ENCODE measurements at places on chromosomes 11 and 22.

DNA sequence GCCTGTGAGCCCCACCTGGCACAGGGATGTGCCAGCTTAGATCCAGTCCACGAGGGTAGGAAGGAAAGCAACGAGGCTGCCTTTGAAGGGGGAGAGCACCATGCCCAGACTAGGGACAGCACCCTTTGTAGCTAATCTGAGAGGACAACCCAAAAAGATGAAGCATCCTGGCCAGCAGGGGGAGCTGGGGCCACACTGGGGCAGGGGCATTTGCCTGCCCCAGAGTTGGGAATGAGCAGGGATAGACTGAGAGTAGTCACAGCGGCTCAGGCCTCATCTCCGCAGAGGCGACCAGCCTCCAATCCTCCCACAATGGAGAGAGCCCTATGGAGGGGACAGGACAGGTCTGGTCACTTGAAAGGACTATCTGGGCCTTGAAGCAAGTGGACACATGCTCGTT lies 16.4 kb downstream of the LMO1 start:
- DNase-seq: no peak

DNA sequence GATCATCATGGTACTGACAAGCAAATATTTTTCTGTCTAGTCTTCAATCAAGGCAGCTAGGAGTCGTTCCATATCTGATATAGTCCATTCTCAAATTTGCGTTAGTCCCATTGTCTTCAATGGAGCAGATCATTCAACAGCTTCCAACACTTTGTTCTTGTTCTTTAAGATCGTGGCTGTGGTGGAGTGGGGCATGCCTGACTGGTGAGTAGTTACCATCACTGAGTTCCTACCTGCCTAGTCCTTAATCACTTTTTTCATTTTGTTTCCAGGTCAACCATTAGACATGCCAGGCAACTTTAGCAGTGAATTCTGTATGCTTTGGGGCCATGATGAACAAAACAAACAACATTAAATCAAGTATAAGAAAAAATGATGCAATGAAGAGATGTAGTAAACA lies 693.1 kb upstream of the KIRREL3 start:
- DNase-seq: no peak

DNA sequence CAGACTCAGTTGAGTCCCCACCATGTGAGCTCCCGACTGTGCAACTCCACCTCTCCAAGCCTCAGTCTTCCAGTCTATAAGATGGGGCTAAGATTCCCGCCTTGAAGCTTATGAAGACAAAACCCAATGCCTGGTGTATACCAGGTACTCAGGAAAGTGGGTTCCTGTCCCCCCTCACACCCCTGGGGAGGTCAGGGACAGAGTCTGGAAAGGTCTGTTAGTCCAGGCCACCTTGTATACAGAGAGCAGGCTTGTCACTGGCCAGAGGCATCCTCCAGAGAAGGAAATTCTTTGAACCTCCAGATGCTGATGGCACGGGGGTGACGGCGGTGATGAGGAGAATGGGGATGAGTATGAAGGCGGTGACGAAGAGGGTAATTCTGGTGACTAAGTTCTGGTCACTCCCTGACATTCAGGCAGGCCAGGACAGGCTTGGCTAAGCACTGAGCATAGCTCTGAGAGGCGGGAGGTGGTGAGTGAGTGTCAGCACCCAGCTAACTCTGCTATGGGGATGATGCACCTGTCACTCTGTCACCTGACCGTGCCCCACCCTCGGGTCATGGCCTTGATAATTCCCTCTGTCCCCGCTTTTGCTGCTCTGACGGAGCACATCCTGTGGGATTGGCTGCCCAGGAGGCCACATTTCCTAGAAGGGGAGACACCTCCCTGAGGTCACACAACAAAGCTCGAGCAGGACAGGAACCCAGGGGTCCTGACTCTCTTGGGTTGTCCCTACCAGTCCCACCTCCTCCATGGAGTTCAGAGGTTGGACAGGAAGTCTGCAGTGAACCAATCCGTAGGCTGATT lies 30.9 kb upstream of the CSNK1E start:
- no peak for DNase-seq

DNA sequence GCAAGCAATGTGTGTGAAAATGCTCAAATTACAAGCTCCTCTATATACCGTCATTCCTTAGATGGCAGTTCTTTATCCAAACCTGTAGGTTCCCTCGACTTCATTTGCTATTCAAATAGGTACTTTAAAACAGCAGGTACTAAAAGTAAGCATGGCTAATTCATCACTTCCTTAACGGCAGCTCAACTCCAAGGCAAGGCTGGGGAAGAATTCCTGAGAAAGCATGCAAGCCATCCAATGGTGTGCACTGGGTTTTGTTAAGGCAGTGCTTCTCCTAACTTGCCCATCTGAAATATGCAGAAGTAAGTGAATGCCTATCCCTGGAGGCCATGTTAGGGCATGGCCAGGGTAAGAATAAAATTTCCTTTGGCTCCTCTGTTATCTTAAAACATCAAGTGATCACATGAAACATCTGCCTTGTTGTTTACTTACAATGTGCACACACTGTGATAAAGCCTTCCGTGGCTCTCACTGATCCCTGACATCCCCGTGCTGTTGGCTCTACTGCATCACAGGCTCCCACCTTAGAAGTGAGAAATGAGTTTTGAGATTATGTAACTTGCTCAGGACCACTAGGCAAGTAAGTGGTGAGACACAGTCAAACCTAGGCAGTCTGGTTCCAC lies 52.1 kb downstream of the SMCO4 start:
- DNase-seq: no peak
